ENCODE measurements at places on chromosomes 5 and 9.

DNA sequence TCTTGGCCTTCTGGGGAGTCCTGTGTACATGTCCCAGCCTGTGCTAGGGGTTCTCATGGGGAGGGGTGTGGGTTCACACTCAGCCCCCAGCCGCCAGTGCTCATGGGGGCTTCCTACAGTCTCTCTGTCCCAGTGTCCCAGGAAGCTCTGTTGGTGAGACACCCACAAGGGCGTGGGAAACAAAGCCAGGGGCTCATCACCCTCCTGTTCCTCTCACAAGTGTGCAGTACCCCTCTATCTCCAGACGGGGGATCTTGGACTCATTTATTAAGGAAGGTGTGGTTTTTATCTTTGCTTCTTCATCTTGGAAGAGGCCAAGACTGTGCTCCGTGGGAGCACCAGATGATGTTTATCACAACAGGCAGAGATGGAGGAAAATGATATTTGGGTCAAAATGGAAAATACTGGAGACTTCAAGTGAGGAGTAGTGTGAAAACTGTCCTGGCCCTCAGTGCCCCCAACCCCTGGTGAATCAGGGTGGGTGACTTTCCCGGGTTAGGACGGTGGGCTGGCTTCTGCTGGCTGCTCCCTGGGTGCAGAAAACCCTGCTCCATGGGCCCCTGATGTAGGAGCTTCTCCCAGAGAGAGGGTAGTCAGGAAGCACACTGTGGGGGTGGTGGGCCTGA is 15.2 kb downstream of the TMEM171 start:
- DNase-seq, result no peak

DNA sequence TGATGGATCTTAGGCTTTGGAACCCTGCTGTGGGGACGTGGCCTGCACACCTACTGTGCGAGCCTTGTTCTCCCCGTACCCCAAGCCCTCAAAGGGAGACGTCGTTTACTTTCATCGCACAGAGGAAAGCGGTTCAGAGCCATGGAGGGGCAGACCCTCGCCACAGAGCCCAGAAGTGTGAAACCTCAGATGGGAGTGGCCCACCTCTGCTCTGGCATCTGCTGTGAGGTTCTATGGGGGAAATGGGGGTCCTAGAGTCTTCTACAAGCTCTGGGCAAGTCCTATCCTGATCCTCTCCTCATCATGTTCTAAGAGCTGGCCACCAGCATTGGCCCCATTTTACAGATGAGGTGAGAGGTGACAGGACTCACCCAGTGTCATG is 3.7 kb upstream of the RNF44 start:
- DNase-seq, result peak; percentile 46

- DNase-seq, result no peak
Measured at GRCh38 chr9:99141849-99142248, 36.9 kb downstream of the TGFBR1 start.

DNA sequence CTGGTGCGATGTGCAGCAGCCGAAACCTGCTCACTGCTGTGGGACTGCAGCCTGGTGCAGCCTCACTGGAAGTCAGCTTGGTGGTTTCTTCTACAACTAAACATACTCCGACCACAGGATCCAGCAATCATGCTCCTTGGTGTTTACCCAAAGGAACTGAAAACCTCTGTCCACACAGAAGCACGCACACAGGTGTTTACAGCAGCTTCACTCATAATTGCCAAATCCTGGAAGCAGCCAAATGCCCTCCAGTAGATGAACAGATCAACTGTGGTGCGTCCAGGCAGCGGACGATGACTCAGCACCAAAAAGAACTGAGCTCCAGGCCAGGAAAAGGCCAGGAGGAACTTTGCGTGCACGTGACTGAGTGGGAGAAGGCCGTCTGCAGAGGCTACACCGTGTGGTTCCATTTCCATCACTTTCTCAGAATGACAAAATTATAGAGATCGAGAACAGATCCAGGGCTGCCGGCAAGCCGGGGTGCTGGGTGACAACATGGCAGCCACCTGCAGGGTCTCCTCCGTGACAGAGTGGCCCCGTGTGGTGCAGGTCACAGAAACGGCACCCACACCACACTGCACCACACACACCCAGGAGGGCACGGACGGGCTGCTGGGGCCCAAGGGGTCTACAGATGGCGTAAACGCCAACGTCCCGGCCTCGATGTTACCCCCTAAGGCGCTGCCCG is 23.1 kb upstream of the NSMF start:
- DNase-seq, result no peak

DNA sequence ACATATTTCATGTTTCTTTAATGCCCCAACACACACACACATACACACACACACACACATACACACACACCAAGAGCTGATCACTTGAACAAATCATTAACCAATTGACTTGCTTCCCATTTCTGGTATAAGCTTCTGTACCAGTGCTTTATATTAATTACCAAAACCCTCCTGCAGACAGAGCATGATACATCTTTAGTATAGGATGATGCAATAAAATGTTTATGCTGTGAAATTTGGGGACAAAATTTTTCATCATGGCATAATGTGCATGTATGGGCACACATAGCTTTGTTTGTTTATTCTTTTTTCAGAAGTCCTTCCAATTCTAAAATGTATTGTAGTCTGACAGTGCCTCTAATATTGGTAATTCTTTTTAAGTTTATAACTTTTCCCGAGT is 34.5 kb downstream of the SLC1A3 start:
- no peak for DNase-seq

DNA sequence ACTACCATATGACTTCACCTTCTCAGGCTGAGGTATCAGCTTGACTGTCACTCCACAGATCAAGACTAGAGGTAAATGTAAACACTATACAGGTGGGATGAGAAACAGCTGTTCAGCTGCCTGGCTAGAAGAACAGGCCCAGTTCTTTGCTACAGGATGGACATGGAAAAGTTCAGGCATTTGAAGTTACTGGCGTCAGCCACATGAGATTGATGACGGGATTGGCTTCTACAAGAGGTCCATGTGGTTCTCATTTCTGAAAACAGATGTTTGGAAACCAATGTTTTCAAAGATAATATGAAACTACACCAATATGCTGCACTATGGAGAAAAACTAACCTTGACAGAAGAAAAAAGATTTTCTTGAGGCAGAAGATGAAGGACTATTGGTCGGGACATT is 324.1 kb downstream of the CDH10 start:
- DNase-seq, result no peak

DNA sequence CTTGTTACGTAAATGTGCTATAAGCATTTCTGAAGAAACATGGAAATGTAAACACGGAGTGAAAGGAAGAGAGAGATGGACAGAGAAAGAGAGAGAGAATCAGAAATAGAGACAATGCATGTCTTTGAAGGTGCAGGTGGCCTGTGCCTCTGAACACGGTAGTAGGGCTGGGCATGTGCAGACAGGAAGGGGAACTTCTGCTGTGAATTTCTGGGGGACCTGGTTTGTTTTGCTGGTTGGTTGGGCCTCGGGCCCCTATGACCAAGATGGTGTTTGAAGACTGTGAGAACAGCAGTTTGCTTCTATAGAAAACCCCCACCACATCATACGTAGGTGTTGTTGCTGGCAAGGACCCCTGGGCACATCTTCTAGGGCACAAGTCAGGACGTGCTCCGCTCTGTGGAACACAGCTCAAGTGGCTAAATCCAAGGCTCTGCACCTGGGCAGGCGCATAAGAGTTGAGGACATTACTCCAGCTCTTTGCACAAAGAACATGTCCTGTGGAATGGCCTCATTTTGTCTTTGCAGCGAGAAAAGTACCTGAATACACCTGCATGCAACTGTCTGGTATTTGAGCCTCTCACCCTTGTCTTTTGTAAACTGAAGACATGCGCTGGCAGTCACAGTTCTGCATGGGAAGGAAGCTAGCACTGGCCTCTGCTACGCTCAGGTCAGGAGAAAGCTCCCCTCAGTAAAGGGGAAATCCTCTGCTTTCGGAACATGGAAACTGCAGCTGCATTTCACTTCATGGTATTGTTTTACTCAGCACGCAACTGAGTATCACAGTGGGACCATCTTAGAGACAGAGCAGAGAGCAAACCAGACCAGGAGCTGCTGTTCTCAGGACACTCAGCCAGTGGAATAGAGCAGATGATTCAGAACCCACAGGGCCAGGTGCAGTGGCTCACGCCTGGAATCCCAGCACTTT is 2.7 kb downstream of the OR2V2 start:
- DNase-seq, result no peak

- no peak for DNase-seq
Measured at GRCh38 chr5:56164376-56164775, 68.8 kb downstream of the ANKRD55 start.

DNA sequence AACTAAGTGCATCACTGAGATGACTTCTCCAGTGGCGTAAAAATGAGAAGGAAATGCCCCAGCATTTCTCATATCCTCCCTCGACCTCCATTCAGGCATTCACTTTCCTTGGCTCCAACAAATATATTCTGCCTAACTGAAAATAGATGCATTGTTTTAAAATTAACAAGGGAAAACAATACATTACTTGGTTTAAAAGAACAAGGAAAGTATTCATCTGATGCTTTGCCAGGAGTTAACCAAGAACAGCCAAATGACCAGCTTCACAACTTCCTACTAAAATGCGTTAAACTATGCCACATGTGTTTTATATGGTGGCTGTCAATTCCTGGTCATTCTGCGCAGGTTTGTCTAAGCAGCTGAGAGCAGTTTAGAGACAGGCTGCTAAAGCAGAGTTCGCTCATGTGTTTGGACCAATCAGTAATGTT is 121.4 kb downstream of the GNAQ start:
- no peak for DNase-seq

DNA sequence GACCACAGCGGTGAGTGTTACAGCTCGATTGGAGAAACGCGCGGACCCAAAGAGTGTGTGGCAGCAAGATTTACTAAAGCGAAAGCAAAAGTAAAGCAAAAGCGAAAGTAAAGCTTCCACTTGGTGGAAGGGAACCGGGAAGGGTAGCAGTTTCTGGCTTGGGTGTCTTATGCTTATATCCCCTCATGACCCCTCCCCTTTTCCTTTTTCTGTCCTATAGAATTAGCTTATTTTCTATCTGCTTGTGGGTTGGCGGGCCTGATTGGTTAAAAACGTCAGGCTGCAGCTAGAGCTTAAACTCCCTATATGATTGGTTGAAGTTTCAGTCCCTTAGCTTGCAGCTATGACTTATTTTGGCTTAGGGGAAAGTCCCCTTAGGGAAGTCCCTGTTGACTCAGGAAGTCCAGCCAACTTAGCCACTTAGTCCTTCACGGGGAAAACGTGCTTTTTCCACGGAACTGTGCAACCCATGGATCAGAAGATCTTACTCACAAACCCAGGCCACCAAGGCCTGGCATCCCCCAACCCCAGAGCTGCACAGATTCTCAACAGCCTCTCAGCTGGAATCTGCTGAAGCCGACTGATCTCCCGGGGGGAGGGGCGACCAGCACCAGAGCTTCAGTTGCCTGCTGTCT is 114.2 kb upstream of the ADAMTS16 start:
- DNase-seq, result no peak

DNA sequence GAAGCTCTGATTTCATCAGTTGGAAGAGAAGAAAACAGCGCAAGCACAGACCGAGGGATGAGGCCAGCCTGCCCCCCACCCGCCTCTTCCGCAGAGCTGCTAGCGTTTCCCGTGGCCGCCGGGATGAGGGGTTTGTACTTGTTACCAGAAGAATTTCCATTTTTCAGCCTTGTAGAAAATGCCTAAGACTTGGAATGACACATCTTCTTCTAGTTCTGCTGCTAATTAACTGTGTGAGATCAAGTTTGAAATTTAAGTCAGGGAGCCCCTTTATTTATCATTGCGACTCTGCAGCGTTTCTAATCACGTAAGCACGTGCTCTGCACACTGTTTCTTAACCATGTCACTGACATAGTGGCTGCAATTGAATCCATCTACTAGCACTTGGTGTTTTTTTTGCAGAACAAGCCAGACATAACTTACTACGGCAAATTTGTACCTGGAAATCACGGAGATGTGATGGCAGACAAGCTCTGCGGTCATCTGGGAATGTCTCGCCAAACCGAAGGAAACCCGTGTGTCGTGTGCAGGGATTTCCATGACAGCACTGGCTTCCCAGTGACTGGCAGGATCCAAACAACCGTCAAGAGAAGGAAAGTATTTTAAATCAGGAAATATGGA is 41.8 kb upstream of the ROR2 start:
- no peak for DNase-seq

- DNase-seq, result no peak
Measured at GRCh38 chr9:135252980-135253304, 165.5 kb downstream of the OLFM1 start.

- no peak for DNase-seq
Measured at GRCh38 chr9:121249563-121249962, 18.4 kb upstream of the GSN start.

- DNase-seq, result no peak
Measured at GRCh38 chr5:120345947-120346346, 118.2 kb upstream of the PRR16 start.

DNA sequence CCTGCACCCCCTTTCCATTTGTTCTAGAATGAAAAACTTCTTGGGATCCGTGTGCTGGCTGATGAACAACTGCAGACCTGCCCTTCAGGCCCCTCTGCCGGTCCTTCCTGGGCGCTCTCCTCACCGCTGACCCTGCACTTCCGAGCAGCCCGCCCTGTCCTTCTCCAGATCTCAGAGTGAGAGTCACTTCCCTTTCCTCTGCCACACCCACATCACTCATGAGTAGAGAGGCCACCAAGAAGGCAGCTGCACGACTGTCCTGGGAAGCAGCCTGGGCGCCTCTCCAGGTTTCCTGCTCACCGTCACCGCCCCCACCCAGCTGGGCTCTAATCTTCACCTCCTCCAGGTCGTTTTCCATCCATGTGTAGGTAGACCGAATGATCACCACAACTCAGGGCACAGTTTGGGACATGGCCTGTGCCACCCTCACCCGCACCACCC is 35.0 kb upstream of the NSMF start:
- DNase-seq, result no peak

DNA sequence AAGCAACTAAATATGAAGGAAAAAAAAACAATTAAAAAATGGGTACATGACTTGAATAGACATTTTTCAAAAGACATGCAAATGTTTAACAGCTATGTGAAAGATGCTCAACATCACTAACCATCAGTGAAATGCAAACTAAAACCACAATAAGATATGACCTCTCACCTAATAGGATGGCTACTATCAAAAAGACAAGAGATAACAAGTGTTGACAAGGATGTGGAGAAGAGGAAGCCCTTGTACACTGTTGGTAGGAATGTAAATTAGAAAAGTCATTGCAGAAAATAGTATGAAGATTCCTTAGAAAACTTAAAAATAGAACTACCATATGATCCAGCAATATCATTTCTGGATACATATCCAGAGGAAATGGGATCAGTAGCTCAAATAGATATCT is 324.7 kb upstream of the TLE4 start:
- no peak for DNase-seq

DNA sequence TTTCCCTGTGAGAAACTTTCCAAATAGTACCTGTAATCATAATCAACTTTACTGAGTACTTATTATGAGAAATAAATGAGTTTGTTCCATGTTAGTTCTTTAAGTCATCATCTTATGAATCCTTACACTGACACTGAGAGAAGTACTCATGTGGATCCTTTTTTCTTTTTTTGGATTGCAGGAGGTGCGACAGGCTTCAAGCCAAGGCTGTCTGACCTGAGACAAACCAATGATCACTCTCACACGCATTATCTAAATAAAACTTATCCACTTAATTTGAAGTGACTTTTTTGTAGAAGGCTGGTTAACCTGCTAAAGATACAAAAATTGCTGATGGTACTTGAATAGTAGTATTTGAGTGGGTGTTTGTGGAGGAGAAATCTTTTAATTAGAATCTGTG is 39.5 kb downstream of the JAKMIP2 start:
- DNase-seq, result no peak

- no peak for DNase-seq
Measured at GRCh38 chr5:123398058-123398733, 25.0 kb downstream of the CEP120 start.

All from CD4-positive, alpha-beta T cell treated with Interleukin-4 for 4 hours (primary cell).